ENCODE measurements at places on chromosomes 5 and 9.

DNA sequence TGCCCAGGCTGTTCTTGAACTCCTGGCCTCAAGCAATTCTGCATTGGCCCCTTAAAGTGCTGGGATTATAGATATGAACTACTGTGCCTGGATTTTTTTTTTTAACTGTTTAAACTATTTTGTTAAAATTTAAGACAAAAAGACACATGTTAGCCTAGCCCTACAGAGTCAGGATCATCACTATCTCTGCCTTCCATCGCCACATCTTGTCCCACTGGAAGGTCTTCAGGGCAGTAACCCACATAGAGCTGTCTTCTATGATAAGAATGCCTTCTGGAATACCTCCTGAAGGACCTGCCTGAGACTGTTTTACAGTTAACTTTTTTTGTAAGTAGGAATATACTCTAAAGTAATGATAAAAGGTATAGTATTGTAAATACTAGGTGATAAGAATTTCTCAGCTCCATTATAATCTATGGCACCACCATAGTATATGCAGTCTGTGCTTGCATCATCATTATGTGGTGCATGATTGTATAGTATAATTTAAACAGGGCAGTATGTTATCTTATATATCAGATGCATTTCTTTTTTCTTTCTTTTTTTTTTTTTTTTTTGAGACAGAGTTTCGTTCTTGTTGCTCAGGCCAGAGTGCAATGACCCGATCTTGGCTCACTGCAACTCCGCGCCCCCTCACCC, 52.7 kb downstream of the DENND4C start:
- DNase-seq: no peak

DNA sequence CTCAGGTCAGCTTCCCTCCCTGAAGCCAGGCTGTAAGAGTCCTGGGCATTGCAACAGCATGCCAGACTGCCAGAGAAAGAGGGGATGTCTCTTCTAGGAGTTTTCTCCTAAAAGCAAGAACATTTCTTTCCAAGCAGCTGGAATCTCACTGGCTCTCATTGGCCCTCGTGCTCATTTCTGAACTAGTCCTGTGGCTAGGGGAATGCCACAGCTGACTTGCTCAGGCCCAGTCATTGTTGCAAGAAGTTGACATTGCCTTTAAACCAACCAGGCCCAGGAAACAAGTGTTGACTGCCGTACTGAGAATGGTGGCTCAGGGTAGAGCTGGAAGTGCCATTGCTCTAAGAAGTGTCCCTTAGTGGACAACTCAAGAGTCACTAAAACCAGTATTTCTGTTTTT, 15.0 kb upstream of the CEP120 start:
- no peak for DNase-seq

DNA sequence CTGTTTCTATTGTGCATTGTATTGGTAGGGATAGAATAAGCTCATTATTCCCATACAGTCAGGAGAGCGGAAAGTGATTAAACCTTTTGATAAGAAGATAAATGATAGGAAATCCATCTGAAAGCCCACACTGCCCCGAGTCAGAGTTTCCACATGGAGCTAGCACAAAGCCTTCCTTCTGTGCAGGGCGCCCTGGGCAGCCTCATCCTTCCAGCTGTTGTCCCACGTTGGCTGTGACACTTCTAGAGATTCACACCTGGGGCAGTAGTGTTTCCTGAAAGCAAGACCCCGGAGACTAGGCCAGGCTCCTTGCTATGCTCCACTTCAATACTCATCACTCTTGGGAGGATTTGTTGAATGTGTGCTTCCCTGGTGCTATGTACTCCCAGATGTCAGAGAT, 172.4 kb downstream of the SEMA6A start:
- no peak for DNase-seq

- no peak for DNase-seq
Measured at GRCh38 chr9:136482046-136482792, 621 bp downstream of the SEC16A start.

DNA sequence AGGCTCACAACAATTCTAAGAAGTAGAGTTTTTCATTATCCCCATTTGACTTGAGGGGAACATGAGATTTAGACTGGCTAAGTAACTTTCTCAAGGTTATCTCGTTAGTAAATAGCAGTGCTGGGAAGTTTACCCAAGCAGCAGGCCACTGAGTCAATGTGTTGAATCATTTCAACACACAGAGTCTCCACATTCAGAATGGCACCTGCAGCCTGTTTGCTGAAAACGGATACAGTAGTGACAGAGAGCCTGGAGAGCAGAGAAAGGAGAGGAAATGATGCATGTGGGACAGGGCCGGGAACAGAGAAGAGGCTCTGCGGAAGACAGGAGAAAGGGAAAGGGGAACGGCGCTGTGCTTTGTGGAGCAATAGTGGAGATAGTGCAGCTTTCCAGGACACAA, 33.5 kb upstream of the ZSWIM6 start:
- no peak for DNase-seq
